ENCODE measurements at places on chromosomes 4 and X.
A peak's percentile ranks its signal among the peaks of the same experiment; 100 is the strongest.

GRCh38 chr4:26779674-26780073 is 81.0 kb upstream of the STIM2 start:
- no peak for DNase-seq

- no peak for DNase-seq
Measured at GRCh38 chr4:173529477-173530325, at the start of gene HAND2. Gene HAND2 (minus strand): TSS chr4:173530229. CDS start chr4:173529289, 940 bp downstream.

- no peak for DNase-seq
Measured at GRCh38 chr4:42615131-42615763, 41.7 kb downstream of the ATP8A1 start.

- DNase-seq = no peak
Measured at GRCh38 chr4:173506597-173507211, 23.3 kb downstream of the HAND2 start.

DNA sequence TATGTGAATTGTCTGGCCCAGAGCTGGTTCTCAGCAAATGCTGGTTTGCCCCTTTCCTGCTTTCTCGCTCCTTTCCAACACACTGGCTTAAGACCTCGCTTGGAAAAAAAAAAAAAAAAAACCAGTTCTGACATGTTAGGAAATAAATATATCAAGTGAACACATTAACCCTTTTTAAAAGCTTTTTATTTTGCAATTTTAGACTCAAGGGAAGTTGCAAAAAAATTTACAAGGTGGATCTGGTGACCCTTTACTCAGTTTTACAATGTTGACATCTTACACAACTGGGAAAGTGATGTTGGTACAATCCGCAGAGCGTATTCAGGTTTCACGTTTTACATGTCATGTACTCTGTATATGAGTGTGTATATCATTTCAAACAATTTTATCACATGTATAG is 100.1 kb downstream of the RTL5 start:
- no peak for DNase-seq

DNA sequence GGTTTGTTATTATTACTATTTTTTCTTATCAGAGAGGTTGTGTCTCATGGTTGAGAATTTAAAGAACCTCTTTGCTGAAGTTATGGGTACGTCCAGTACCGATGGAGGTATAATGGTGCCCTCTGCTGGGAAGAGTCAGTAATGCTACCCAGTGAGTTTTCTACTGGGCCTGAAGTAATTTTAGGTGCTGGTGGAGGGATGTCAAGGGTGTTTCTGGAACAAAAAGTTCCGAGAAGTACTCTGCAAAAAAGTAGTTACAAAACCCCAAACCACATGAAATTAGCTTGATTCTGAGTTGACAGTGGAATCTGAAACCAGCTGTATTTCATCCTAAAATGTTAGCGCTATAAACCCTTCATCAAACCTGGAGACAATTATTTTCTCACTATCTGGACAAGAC is 102.5 kb upstream of the MID1 start:
- peak; percentile 10 for DNase-seq

GRCh38 chr4:38157592-38157991 is 197.4 kb downstream of the PTTG2 start:
- DNase-seq = no peak

- no peak for DNase-seq
Measured at GRCh38 chr4:1608821-1609500, 75.2 kb downstream of the FAM53A start.

DNA sequence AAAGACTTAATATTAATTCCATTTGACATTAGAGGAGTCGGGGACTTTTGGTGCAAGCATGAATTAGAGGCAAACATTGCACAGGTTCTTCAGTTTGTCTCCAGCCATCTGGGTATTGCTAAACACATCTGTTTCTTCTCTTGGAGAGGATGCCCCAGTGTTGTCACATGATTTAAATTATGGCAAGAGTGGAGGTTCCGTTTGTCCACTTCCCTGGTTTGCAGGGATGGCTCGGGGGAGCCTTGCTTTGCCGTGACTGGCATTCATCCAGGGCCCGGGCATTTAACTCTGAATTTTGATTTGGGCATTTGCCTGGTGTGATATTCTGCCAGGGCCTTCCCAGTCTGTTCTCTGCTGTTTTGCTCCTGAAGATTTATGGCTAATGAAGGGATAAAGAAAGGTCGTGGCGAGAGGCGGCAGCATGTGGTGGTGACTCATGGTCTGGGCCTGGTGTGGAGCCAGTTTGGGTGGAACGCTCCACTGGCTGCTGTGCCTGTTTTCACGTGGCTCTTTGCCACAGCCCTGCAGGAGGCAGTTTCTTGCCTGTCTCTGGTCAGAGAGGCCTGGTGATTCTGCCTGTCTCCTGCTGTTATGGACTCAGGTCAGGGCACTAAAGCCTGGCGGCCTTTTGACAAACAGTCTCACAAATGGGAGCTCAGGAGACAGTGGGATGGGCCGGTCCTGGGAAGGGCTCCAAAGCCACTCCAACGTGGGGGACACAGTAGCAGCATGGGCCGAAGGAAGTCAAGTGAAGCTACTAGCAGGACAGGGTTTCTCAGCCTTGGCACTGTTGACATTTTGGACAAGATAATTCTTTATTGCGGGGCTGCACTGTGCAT is 99.4 kb upstream of the PGRMC2 start:
- DNase-seq = no peak

- DNase-seq = no peak
Measured at GRCh38 chrX:16429406-16429805, 220.6 kb upstream of the S100G start.

DNA sequence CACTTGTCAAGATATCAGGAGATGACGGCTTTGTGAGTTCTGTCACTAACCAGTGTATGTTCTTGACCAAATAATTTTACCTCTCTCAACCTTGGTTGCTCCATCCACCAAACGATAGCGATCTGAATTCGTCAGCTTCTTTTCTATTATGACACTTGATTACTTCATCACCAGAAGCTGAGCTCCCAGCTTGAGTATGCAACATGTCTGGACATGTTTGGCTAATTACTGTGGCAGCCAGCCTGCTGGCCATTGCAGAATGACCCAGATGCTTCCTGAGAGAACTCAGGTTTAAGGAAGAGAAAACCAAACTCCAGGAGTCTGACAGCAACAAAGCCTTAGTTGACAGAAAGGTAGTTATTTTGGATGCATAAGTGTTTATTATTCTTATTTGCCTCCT is 46.4 kb upstream of the PARM1 start:
- no peak for DNase-seq

DNA sequence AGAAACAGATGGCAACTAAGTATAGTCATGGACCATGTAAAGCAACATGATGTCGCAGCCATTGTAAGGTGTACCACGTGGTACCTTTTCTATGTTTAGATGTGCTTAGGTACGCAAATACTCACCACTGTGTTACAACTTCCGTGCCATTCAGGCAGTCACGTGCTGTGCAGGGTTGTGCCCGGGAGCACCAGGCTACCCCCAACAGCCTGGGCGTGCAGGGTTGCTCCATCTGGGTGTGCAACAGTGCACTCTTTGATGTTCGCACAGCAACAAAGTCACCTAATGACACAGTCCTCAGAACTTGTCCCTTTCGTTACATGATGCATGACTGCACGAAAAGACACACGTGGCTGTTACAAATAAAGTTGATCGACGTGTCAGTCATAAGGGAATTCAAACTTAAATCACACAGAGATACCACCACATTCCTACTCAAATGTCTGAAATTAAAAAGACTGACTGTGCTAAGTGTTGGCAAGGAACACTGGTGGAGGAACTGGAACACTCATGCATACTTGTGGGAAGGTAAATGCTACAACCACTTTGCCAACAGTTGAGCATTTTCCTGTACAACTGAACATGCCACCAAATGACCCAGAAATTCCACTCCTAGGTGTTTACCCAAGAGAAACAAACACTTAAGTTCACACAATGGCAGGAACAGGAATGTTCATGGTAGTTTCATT is 24.3 kb downstream of the CPLX1 start:
- no peak for DNase-seq

DNA sequence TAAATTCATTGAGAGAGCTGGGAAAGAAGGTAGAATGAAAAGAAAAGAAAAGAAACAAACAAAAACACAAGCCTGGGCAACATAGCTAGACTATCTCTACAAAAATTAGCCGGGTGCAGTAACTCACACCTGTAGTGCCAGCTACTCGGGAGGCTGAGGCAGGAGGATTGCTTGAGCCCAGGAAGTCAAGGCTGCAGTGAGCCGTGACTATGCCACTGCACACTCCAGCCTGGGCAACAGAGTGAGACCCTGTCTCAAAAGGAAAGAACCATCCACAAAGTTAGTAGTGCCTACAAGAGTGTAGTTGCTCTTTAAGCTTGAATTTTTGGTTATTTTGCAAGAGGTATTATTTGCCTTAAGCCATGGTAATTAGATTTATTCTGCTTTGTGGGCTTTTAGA is 157.7 kb downstream of the CBR4 start:
- DNase-seq = no peak

DNA sequence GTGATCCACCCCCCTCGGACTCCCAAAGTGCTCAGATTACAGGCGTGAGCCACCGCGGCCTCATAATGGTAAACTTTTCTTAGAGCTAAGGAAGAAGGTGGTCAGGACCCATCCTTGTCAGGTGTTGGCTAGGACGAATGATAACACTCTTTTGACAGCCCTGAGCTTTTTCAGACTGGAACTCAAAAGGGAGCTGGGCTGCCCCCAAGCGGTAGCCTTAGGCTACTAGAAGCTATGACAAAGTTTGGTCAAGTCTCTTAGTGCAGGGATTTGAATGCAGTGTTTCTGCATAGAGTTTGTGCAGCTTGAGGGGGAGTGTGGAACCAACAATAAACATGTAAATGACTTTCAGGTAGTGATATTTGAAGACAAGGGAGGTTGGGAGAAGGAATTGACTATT is 11.8 kb upstream of the HSD17B10 start:
- DNase-seq = no peak

DNA sequence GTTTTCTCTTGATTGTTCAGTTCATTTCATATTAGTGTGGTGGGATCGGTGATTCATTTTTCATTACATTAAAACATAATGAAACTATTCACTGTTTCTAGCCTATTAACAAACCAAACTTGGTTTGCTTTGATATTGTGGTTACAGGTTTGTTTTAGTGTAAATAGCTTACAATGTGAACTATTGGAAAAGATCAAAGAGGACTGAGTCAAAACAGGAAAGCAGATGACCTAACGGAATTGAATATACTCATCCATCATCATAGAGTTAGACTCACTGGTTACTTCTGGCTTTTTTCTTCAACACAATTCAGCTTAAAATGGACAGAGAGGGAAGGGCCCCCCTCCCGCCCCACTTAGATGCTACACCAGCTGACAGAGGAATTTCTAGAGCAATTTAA is 616.2 kb upstream of the AADAT start:
- DNase-seq = no peak

DNA sequence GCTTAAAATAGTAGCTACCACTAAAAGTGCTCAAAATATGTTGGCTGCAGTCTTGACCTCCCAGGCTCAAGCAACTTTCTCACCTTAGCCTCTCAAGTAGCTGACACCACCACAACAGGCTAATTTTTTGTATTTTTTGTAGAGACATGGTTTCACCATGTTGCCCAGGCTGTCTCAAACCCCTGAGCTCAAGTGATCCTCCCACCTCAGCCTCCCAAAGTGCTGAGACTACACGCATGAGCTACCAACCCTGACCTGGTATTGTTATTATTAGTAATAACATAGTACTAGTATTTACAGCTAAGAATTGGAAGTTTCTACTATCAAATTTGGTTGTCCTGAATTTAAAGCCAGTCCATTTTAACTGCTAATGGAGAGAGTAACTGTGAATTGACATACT is 18.0 kb downstream of the STAP1 start:
- DNase-seq = no peak

DNA sequence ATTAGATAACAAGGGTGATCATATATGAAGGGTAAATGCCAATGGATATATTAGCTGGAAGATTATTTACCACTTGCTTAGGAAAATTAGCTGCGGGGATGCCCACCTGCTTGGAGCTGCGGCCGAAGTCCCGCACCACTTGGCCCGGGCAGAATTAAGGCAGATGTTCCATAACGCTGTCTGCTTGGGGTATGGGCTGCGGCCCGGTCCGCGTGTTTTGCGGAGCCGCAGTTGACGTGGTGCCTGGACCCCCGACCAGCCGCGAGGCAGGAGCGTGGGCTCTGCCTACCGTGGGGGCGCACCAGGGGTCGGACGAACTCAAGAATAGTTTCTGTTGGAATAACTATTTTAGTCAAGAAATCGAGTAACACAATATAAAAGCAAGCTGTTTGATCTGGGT is 235.2 kb downstream of the CPXCR1 start:
- DNase-seq = no peak

GRCh38 chr4:7394681-7395451 is 39.9 kb downstream of the PSAPL1 start:
- no peak for DNase-seq

DNA sequence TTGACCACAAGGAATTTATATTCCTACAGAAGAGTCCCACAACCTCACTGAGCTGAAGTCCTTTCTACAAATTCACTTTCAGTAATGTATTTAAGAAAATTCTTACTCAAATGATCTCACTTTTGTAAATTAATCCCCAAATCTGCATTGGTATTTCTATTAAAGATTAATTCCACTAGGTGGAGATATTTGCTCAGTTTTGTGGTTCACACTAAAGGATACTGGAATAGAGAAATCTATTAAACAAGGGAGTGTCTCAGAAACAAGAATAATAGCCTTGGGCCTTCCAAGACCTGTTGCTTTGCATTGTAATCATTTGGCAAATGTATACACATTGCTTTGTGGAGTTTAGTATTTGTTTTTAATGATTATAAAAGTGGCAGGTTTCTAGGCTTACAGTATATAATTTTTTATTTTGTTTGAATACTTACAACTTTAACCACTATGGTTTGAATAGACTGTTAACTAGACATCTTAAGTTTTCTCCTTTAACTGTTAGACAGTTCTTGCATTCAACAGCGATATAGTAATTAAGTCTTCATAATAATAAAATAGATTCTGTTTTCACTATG is 25.9 kb downstream of the CFAP299 start:
- DNase-seq = no peak

DNA sequence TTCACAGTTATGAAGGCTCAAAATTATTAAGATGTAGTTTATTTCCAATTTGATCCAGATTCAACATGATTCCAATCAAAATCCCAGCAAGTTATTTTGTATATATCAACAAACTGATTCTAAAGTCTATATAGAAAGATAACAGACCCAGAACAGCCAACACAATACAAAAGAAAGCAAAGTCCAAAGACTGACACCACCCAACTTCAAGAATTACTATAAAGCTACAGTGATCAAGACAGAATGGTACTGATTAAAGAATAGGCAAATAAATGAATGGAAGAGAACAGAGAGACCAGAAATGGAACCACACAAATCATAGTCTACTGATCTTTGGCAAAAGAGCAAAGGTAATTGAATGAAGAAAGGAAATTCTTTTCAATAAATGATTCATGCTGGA is 34.9 kb downstream of the NFXL1 start:
- no peak for DNase-seq
